Stimulated activated CD4-positive, alpha-beta T cell treated with anti-CD3 and anti-CD28 coated beads, Interleukin-4, amount 100 ng/mL, for 24 hours (primary cell): ENCODE measurements at places on chromosomes 7 and 10.

- DNase-seq, result no peak
Observed at GRCh38 chr10:49610458-49611165, 502 bp downstream of the SLC18A3 start.

DNA sequence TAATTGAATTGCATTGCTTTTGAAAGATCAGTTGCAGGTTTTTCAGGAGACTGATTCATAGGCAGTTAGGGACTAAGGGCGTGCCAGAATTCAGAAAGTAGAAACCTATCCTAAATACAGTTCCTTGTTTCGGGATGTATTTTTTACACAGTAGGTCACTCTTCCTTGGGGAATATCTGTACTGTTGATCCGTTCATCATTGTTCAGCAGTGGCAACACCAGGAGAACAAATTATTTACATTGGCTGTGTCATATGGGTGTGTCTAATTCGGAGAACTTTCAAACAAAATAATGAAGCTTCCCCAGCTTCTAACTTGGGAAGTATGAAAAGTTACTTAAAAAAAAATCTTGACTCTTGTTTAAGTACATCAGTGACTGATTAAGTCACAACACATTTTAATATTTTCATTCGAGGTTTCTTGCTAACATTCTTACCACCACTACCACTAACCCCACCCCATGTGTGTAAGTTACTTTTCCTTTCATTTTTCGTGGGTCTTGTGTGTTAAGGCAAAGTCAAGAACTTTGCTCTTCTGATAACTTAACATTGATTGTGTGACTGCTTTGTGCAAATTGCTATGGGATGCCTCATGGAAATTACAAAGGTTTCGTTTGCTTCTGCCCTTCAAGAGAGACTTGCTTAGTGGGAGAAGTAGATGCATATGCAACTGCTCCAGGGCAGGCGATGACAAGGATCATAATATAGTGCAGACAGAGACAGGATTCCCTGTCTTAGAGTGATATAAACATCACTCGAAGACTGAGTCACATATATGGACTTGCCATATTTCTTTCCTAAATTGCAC lies 43.8 kb upstream of the RPA3 start:
- DNase-seq, result peak; percentile 6

- DNase-seq, result no peak
Observed at GRCh38 chr7:92403760-92404074, 43.6 kb upstream of the GATAD1 start.

DNA sequence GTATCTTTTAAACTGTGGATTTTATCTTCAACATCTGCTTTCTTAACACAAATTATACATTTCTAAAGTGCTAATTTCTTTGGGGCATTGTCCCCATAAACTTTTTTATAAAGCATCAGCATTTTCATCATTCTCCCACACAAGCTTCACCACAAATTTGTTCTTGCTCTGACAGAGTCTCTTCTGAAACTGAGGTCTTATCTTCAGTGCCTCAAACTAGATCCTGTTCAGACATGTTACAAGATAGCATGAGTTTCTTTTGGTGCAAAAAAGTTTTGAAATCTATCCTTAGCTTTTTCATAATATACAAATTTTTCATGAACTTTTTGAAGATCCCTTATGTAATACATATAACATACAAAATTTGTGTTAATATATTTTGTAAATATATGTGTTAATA lies 346.6 kb downstream of the IPMK start:
- no peak for DNase-seq

GRCh38 chr10:74333174-74333573 lies 182.2 kb downstream of the ADK start:
- no peak for DNase-seq

DNA sequence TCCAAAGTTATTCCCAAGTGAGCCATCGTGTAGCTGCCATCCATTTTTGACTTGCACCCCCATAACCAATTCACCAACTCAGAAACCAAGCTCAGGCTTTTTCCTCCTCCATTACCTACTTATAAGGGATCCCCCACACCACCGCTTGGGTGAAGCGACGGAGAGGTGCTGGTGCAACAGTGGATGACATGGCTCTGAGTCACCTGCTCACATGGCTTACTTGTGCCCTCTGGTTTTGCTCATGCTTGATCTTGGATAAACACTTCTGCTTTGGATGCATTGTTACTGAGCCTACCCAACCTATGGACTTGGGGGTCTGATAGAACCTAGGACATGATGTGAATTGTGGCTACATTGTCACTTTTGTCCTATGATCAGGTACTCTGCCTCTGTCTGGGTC lies 12.0 kb upstream of the AKR1B1 start:
- no peak for DNase-seq

DNA sequence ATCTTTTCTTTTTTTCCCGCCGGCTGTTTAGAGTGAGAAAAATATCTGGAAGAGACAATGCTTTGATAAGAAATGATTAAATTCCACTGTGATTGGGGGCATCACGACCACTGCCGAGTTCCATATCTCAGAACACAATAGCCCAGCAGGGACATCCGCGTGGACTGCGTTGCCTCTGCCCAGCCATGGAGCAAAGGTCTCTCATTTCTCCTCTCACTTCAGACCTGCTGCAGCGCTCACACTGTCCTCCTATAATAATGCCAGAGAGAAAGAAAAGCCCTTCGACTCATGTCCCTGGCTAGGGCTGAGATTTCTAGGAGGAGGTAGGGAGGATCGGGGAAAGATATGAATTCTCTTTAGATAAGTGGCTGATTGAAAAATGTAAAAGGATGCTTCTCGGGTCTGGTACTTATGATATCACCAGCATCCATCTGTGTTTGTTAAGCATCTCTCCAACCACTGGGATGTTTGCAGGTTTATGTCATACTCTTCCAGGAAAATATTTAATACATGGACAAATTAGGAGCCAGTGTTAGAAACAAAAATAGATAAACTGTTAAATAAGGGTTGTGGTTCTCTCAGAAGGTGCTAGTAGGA lies 472.9 kb upstream of the AKR1E2 start:
- no peak for DNase-seq

- no peak for DNase-seq
Observed at GRCh38 chr7:41319581-41319980, 383.3 kb downstream of the INHBA start.

DNA sequence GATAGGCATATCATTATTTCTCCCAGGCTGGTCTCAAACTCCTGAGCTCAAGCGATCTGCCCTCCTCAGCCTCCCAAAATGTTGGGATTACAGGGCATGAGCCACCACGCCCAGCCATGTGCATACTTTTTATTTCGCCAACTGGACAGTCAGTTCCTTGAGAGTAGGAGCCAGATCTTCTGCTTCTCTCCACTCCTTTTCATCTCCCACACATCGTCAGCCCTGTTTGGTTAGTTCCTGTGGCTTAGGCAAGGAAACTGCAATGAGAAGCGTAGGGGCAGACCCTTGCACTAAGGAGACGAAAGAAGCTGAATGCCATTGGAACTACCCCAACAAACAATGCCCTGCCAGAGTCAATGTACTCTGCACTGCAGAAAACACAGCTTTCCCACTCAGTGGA lies 178.2 kb downstream of the TRIL start:
- DNase-seq, result no peak

- DNase-seq, result peak; percentile 67
Observed at GRCh38 chr10:100872034-100872791, 40.5 kb upstream of the SLF2 start.

- peak; percentile 48 for DNase-seq
Observed at GRCh38 chr10:31353574-31353973, 34.6 kb downstream of the ZEB1 start.

DNA sequence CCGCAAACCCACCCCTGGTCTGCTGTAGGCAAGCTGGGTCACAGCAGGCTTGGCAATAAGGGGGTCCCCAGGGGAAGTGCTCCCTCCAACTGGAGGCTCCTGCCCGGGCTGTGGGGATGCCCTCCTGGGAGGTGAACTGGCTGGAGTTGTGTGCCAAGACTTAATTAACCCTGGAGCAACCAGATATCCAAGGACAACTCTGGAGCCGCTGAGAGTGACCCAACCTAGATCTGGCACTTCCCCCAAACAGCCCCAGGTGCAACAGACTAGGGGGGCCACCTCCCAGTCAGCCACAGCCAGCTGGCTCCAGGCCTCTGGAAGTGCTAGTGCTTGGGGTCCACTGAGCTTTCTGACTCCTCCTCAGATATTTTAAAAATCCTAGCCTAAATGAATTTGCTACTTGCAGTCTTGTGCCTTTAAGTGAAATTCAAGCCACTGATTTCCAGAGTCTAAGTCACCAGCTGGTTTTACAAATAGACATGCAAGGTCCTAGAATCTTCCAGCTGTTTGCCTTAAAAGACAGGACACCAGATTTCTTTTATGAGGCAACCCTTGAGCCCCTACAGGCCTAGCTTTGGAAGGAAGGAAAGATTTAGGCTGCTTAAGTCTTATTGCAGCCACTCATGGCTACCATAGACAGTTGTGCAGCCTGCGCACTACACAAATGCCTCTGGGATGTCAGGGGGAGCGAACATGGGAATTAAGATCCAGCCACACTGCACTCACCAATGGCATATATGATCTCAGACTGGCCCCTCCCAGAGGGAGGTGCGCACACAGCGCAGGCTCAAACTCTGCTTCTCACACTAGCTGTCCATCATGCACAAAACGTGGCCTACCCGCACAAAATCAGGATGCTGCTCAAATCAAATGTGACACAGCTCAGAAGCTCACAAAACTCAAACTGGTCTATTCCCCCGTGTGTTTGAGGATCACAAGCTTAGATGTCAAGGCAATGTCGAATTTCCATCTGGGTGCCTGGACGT lies 42.6 kb upstream of the MYL10 start:
- DNase-seq, result no peak

GRCh38 chr7:156895024-156895780 lies 2.2 kb upstream of the LMBR1 start:
- DNase-seq, result no peak

- DNase-seq, result no peak
Observed at GRCh38 chr7:138460176-138460648, at the start of gene TRIM24. Gene TRIM24, plus strand, starts transcription at chr7:138460259. Its CDS starts 290 bp downstream, at chr7:138460549.

- peak; percentile 56 for DNase-seq
Observed at GRCh38 chr7:24907311-24907886, 72.6 kb downstream of the OSBPL3 start.

GRCh38 chr10:96359616-96360015 lies 814 bp upstream of the OPALIN start:
- DNase-seq, result no peak

GRCh38 chr7:12196386-12196785 lies 14.7 kb upstream of the TMEM106B start:
- no peak for DNase-seq

GRCh38 chr10:62818426-62819011 lies 2.4 kb upstream of the EGR2 start:
- DNase-seq, result peak; percentile 66

- DNase-seq, result no peak
Observed at GRCh38 chr7:115227473-115228235, 305.8 kb downstream of the MDFIC start.

DNA sequence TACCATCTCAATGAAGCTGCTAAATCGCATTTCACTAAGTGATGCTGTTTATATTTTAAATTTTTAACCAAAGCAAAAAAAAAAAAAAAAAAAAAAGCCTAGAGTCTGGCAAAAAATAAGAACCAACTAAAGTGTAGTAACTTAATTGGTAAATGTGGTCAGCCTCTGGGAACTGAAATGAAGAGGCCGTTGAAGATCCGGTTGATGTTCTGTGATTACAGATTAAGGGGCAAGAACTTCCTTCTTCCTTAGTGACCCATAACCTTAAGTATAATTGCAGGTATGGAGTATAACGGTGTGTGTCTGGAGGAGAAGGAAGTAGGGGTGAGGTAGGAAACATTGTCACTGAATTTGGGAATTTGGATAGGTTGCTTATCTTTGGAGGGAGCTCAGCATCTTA lies 7.7 kb upstream of the SRGN start:
- DNase-seq, result no peak

- DNase-seq, result no peak
Observed at GRCh38 chr7:75045881-75046280, 27.7 kb downstream of the RCC1L start.

DNA sequence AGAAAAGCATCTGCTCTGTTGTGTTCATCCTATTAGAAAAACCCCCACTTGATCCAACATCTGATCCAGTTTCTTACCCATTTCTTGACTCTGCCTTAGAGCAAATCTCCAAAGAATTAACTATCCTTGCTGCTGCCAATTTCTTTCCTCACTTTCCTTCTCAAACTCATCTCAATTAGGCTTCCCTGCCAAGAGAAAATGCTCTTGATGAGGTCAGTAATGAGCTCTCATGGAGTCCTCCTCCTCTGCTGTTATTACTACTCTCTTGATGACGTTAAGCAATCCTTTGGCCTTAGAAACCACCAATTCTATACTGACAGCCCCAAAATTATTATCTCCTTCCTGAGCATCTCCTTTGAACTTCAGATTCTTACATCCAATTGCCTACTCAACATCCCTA lies 162.0 kb upstream of the FAM13C start:
- DNase-seq, result no peak

GRCh38 chr7:150953061-150953997 lies 24.8 kb downstream of the KCNH2 start:
- DNase-seq, result no peak

GRCh38 chr7:40230101-40230500 lies 95.3 kb downstream of the SUGCT start:
- DNase-seq, result no peak

DNA sequence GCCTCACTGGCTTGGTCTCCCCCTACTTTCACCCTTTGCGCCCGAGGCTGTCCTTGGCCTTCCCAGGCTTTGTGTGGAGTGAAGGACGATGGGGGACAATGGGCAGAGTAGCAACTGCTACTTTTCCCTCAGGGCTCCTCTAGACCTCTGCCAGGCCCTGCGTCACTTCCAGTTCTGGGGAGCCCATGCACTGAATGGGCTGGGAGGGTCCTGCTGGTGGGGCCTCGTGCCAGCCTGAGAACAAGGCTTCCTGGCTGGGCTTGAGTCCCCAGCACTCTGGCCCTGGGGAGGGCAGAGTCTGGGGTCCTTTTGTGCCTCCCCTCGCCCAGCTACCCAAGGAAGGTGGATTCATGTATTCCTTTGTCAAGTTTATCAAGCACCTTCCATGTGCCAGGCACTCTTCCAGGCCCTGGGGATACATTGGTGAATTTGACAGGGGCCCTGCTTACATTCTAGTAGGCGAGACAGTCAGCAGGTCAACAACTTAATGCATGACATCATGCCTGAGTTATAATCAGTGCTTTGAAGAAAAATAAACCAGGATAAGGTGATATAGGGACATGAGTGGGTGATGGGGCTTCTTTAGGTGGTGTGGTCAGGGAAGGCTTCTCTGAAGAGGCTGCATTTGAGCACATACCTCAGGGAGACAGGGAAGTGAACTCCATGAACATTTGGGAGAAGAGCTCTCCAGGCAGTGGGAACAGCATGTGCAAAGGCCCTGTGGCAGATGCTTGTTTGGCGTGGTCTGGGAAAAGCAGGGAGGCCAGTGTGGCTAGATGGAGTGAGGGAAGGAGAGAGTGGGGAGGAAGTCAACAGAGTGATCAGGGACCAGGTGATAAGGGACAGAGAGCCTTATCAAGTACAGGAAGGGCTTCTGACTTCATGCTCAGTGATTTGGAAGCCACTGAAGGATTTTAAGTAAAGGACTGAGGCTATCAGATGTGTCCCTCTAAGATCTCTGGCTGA lies 14.1 kb downstream of the ZMIZ1 start:
- DNase-seq, result no peak

GRCh38 chr10:74842301-74842954 lies 16.0 kb downstream of the KAT6B start:
- no peak for DNase-seq

GRCh38 chr7:105924945-105925344 lies 38.1 kb upstream of the CDHR3 start:
- peak; percentile 39 for DNase-seq
